Osteocyte (in vitro differentiated cells): ENCODE measurements at places on chromosomes 6 and 20. TPM values are rescaled to one million over a fixed set of nuclear protein-coding genes. Genes with fewer than 3 reads are reported as not detected.

PROCR gene
- total RNA-seq, result 3.2 and 3.3 TPM in 2 replicates

DLL1 gene
- 1.6 and 2.6 TPM in 2 replicates for total RNA-seq

RHAG gene
- not detected in 2 replicates for total RNA-seq

PLA2G7 gene
- not detected in 2 replicates for total RNA-seq

PLN gene
- not detected in 2 replicates for total RNA-seq

CLPSL1 gene
- total RNA-seq, result not detected in 2 replicates

WRNIP1 gene
- total RNA-seq, result 35.9 and 40.6 TPM in 2 replicates

PPP1R14C gene
- total RNA-seq, result 0.46 and 0.60 TPM in 2 replicates

SLPI gene
- not detected in 2 replicates for total RNA-seq

RIPPLY2 gene
- not detected in 2 replicates for total RNA-seq

PTK7 gene
- total RNA-seq, result 183 and 189 TPM in 2 replicates

ALDH8A1 gene
- total RNA-seq, result 0.30 and 0.42 TPM in 2 replicates

RIMS4 gene
- total RNA-seq, result 0.73 and 0.75 TPM in 2 replicates

THBD gene
- total RNA-seq, result 66.3 and 68.3 TPM in 2 replicates

ZNF334 gene
- 3.7 and 4.7 TPM in 2 replicates for total RNA-seq

ENPP4 gene
- 0.18 and 0.27 TPM in 2 replicates for total RNA-seq

ZSCAN23 gene
- 5.4 and 6.0 TPM in 2 replicates for total RNA-seq

ZNF311 gene
- 1.5 and 1.7 TPM in 2 replicates for total RNA-seq

DLK2 gene
- total RNA-seq, result 0.43 TPM in 1 of 2 replicates, not detected in the other

YIPF3 gene
- 148 and 151 TPM in 2 replicates for total RNA-seq

IP6K3 gene
- total RNA-seq, result 3.0 and 4.0 TPM in 2 replicates

PARD6B gene
- total RNA-seq, result 0.97 and 1.1 TPM in 2 replicates

MAS1 gene
- total RNA-seq, result not detected in 2 replicates

PRDM1 gene
- 0.29 TPM in 1 of 2 replicates, not detected in the other for total RNA-seq

SCRT2 gene
- total RNA-seq, result not detected in 2 replicates

ID4 gene
- total RNA-seq, result 42.5 and 46.8 TPM in 2 replicates

RCAN2 gene
- total RNA-seq, result 27.9 and 31.3 TPM in 2 replicates
